Activated T-helper 1 cell treated with anti-CD3 and anti-CD28 coated beads, Interleukin-12 subunit alpha, Interleukin-12 subunit beta, Interleukin-2, Interleukin-4 antibody, amounts not matched to agents 30 ng/mL and 10 ng/mL and 1 ng/mL, durations not matched to agents 14 hours and 24 hours and 36 hours (primary cell): ENCODE measurements at places on chromosomes 6 and 20. TPM values are rescaled to one million over a fixed set of nuclear protein-coding genes. Genes with fewer than 3 reads are reported as not detected.

- DNase-seq: no peak
These were observed 63.9 kb downstream of the JARID2 start for GRCh38 chr6:15309611-15310283.

DNA sequence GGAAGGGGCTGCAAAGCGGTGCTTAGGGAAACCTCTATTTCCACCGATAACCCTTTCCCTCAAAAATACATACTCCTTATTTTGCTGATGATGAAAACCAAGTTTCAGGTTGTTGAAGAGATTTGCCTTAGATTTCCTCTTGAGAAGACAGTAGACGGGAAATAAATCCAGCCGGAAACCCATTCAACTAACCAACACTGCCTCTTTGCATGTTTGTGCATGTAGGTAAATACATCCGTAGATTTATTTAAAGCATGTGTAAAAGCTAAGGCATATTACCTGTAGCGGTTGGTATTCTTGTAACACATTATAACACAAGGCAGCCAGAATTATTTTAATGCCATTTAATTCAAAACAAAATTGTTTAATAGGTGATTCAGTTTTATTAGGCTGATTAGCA, 136.3 kb upstream of the SLC22A23 start:
- DNase-seq: no peak

DNA sequence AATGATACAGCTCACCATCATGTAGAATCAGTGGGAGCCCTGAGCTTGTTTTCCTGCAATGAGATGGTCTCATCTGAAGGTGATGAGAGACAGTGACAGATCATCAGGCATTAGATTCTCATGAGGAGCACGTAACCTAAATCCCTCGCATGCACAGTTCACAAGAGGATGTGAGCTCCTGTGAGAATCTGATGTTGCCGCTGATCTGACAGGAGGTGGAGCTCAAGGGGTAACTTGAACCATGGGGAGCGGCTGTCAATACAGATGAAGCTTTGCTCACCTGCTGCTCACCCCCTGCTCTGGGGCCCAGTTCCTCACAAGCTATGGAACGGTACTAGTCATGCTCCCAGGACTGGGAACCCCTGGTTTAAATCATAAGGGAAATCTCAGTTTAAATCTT, 89.2 kb downstream of the THBS2 start:
- DNase-seq: no peak

DNA sequence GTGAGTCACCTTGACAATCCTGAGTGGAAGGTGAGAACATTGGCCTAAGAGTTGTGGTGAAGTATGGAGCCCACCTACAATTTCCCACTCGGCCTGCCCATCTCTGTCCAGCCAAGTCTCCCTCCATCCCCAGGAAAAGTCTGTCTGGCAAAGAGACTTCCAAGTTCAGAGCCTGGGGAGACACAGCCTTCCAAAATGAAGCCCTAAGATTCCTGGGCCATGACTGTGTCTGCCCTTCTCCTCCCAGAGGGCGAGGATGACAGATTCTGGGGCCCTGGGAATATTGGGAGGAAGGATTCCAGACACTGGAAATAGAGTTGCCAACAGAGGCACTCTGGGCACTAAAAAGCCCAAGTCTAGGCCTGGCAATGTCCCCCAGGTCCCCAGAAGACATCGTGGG, 176.8 kb downstream of the NFATC2 start:
- DNase-seq: no peak

DNA sequence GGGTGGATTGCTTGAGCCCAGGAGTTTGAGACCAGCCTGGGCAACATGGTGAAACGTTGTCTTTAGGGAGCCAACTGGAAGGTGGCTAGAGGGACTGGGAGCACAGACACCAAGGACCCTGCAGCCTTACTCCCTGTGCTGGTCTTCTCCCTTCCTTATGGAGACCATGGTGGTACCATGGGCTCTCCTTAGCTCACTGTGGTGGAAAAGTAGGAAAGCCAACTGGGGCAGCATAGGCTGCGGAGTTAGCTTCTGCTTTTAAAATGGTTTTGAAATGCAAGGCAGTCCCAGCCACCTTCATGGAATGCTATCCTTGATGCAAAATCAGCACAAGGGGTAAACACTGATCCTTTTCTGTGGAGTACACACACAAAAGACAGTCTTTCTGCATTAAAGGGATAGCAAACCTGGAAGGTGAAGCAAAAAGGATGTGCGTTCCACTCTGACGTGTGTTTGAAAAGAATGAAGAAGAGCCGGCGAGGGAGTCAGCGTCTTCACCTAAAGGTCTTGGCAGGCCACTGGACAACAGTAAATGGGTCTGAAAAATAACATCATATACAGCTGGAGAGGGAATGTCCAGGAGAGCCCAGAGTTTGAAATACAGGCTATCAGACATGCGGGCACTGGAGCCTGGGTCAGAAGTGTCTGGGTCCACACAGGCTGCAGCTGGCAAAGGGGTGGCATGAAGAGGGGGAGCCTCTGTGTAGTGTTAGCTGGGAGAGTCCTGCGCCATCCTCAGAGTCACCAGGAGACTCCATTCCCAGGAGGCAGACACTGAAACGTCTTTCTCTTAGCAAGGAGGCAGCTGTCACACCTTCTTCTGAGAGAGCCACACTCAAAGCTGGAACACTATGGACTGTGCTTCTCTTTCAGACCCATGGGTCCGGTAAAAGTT, 58.5 kb downstream of the GPR6 start:
- no peak for DNase-seq

DNA sequence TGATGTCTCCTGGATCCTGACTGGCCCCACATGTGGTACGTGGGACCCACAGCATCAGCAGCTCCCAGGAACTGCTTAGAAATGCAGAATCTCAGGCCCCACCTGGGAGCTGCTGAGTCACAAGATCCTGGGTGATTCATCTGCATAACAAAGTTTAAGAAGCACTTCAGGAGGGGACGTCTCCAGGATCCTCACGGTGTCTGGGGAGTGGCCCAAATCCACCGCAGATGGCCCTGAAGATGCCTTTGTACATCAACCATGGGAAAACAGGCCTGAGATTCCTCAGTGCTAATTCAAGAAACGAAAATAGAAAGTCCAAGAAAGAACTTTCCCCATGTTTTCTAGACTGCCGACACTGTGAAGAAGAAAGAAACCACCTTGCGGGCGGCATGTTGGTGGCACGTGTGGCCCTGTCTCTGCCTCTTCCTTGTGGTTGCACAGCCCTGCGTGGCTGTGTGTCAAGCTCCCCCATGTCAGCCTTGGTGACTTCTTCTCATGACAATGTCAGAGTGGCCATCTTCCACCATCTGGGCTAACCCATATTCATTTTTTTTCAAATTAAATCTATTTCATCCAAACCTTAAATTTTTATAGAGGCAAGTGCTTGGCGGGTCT, 26.1 kb downstream of the RRBP1 start:
- DNase-seq: no peak

- no peak for DNase-seq
These were observed 108.0 kb downstream of the PPP1R14C start for GRCh38 chr6:150250826-150251225.

DNA sequence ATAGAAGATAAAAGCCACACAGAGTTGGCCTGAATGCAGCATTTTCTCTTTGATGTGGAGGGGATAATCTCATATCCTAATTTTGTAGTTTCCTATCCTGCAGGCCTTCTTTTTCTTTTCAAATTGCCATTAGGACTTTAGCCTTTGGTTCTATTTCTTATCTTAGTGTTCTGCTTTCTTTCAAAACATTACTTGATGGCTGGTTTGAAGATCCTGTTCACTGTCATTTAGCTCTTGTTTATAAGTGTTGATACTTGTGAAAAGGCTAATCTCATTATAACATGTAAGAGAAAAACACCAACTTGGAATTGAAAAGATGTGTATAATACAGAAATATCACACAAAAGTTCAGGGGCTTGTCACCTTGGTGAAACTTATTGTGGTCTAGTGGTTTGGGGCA, 54.6 kb upstream of the PKIB start:
- DNase-seq: no peak

- no peak for DNase-seq
These were observed 150.9 kb downstream of the DST start for GRCh38 chr6:56491606-56492328.

Gene NHSL1
- 0.49 and 0.86 TPM in 2 replicates for total RNA-seq

Gene EPPIN
- not detected in 2 replicates for total RNA-seq

DNA sequence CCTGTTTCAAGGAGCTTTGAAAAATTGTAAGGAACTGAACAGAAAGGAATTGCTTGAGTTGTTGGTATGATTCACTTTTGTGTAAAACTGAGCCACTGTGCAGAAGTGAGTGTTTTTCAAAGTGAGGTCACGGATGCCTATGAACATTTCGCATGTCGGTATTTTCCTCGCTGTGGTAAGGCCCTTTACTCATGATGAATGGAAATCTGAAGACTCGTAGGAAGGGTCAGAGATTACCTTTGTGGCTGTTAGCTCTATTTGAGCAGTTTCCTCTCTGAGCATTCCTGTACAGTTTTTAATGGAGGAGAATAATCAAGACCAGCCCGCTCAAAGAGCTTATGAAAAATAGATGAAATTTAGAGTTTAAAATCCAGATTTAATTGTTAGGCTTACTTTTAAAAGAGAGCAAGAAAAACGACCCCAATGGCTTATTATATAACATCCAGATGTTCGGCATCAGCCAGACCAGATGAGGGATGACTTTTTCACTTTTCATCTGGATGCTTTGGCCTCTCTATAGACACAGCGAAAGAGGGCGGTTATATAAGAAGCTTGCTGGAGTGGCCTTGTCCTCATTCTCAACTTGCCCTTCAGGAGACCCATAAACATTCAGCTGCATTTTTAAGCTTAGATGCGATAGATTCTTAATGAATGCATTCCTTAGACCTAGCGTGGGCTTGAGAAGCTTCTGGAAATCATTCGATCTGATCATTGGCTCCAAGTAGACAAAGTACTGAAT, 99.5 kb downstream of the CD83 start:
- no peak for DNase-seq
